Natural killer cell (primary cell): ENCODE measurements at places on chromosomes 12 and 14.

- no peak overlapping the region for H3K27ac ChIP-seq
- H3K4me3 ChIP-seq = no peak overlapping the region
- peaks cover 2% of the 10 kb centered on the region for H3K27me3 ChIP-seq
- H3K4me1 ChIP-seq = peaks cover 5% of the 10 kb centered on the region
Observed at GRCh38 chr12:25456474-25456873, 96.6 kb downstream of the LMNTD1 start.

- peaks cover 21% of the 10 kb centered on the region for H3K4me1 ChIP-seq
- H3K27me3 ChIP-seq = no peaks in the 10 kb centered on the region
- no peak overlapping the region for H3K27ac ChIP-seq
- no peak overlapping the region for H3K4me3 ChIP-seq
- no peak for DNase-seq
Observed at GRCh38 chr12:14261861-14262260, 103.6 kb upstream of the ATF7IP start.

GRCh38 chr12:119115296-119115905 is 63.3 kb upstream of the HSPB8 start:
- H3K27me3 ChIP-seq = no peaks in the 10 kb centered on the region
- H3K4me1 ChIP-seq = no peaks in the 10 kb centered on the region
- DNase-seq = peak; percentile 47
- no peak overlapping the region for H3K4me3 ChIP-seq

DNA sequence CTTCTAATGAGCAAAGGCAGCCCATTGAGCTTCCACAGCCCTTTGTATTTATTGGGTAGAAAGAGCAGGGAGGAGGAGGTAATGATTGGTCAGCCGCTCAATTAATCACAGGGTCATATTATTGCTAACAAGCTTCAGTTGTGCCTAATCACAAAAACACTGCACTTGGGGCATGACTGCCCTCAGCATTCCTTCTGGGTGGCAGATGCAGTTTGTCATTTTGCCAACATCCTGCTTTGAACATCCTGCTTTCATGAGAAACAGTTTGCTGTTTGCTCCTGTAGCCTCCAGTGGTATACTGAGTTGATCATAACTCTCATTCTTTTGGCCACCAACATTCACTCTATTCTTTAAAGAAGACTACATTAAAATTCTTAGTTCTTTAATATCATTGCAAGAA is 462.9 kb upstream of the MIS18BP1 start:
- H3K4me3 ChIP-seq = no peak overlapping the region
- no peak overlapping the region for H3K27ac ChIP-seq
- H3K4me1 ChIP-seq = no peaks in the 10 kb centered on the region

DNA sequence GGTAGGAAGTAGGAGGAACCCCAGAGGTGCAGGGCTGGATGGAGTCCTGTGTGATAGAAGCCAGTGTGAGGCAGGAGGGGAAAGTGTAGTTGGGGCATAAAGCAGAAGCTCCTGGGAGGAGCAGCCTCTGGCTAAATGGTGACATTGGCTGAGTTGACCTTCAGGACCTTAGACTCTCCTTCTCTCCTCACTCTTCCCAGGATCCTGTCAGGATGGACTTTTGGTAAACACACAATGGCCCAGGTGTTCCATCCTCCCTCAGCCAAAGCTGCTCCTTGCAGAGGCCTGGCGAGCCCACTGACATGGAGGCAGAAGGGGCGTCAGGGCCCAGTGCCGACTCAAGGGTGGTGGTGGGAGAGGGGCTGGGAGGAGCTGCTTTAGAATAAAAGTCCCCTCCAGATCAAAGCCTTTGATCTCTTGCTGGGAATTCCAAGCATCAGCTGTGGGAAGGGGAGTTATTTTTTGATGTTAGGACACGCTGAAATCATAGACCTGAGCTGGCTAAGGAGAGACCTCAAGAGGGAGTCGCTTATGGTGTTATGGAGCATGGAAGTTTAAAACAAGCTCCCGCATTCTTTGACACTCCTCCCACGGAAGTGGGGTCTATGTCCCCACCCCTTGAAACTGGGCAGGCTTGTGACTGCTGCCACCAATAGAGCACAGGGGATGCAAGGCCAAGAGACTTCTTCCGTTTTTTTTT is 44.1 kb downstream of the SMIM41 start:
- no peak overlapping the region for H3K4me3 ChIP-seq
- peaks cover 10% of the 10 kb centered on the region for H3K27me3 ChIP-seq
- H3K27ac ChIP-seq = no peak overlapping the region
- H3K4me1 ChIP-seq = peaks cover 16% of the 10 kb centered on the region
- no peak for DNase-seq

DNA sequence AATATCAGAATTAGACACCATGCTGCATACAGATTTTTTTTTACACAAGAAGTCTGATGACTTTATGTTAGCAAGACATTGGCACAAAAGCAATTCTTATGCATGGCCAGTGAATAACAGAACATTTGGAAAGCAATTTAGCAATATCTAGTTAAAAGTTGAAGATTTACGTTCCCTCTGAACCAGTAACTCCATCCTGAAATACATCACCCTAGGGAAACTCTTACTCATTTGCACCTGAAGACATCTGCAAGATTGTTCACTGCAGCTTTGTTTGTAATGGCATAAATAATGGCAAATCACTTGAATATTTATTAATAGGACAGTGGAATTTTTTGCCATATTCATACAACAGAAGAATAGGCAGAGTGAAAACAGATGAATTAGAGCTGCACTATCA is 670.0 kb upstream of the NOVA1 start:
- H3K27me3 ChIP-seq = no peaks in the 10 kb centered on the region
- H3K4me1 ChIP-seq = no peaks in the 10 kb centered on the region
- no peak overlapping the region for H3K27ac ChIP-seq
- no peak for DNase-seq
- H3K4me3 ChIP-seq = no peak overlapping the region
- H3K36me3 ChIP-seq = no peaks in the 10 kb centered on the region

- peak overlapping the region; percentile 78 for H3K27ac ChIP-seq
- no peak for DNase-seq
- no peaks in the 10 kb centered on the region for H3K27me3 ChIP-seq
- no peaks in the 10 kb centered on the region for H3K36me3 ChIP-seq
- H3K4me3 ChIP-seq = peak overlapping the region; percentile 90
Observed at GRCh38 chr14:31560759-31561154, 447 bp upstream of the NUBPL start.

GRCh38 chr12:5432011-5432400 is at the start of gene NTF3:
TSS of gene NTF3 (plus strand) at chr12:5432108. CDS start at chr12:5432325, 217 bp downstream.
- no peaks in the 10 kb centered on the region for H3K36me3 ChIP-seq
- no peak for DNase-seq
- peaks cover 43% of the 10 kb centered on the region for H3K27me3 ChIP-seq
- H3K4me1 ChIP-seq = peaks cover 9% of the 10 kb centered on the region
- no peak within 1 kb of the TSS for H3K4me3 ChIP-seq

GRCh38 chr14:53742233-53742620 is 214.4 kb downstream of the BMP4 start:
- no peaks in the 10 kb centered on the region for H3K36me3 ChIP-seq
- DNase-seq = no peak
- H3K4me1 ChIP-seq = no peaks in the 10 kb centered on the region
- no peak overlapping the region for H3K27ac ChIP-seq
- H3K4me3 ChIP-seq = no peak overlapping the region

GRCh38 chr12:116358893-116359761 is 81.6 kb upstream of the MED13L start:
- H3K27ac ChIP-seq = peak overlapping the region; percentile 45
- H3K4me3 ChIP-seq = no peak overlapping the region
- no peaks in the 10 kb centered on the region for H3K27me3 ChIP-seq
- H3K36me3 ChIP-seq = no peaks in the 10 kb centered on the region
- peaks cover 31% of the 10 kb centered on the region for H3K4me1 ChIP-seq
- DNase-seq = peak; percentile 74

DNA sequence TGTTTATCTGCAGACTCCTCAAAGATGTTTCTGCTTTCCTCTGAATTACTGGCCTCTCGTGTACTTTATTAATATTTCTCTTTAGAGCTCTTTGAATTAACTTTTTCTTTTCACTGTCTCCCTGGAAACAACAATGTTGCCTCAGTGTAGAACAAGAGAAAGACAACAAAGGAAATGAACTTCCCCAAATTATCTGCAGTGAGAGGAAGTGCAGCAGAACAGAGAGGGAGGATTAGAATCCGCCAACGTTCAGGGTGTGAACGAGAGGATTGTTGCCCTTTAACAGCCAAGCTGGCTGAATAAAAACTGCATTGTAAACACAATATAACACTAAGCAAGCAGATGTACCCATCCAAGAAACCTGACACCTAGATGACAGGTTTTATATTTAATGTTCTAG is 375.9 kb downstream of the GALC start:
- H3K27ac ChIP-seq = no peak overlapping the region
- DNase-seq = no peak
- no peak overlapping the region for H3K4me3 ChIP-seq
- H3K36me3 ChIP-seq = no peaks in the 10 kb centered on the region

GRCh38 chr12:57869927-57870318 is 23.4 kb upstream of the CTDSP2 start:
- no peak for DNase-seq
- no peaks in the 10 kb centered on the region for H3K36me3 ChIP-seq
- no peak overlapping the region for H3K4me3 ChIP-seq
- peaks cover 4% of the 10 kb centered on the region for H3K4me1 ChIP-seq

DNA sequence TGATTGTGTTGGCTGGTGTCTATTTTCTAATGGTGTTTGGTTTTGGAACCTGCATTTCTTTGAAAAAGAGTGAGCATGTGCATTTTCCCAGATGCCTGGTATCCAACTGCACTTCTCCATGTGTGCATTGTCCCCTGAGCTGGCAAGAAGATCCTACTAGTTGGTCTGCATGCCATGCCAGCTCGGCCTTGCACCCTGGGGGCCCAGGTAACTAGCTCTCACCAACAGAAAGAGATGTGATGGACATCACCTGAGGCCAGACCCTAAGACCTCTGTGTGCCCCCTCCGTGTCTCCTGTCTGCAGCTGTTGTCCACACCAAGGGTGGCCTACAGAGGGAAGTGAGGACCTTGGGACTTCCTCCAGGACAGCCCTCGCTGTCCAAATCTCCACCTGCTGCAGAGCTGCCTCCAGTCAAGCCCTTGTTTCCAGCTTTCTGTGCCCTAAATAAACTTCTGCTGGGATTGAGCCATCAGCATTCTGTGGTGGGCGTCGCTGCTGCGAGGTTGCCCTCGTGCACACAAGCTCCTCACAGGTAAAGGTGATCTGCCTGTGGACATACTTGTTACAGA is 30.1 kb upstream of the GPR132 start:
- H3K27ac ChIP-seq = no peak overlapping the region
- H3K4me1 ChIP-seq = peaks cover 26% of the 10 kb centered on the region
- no peak overlapping the region for H3K4me3 ChIP-seq
- H3K36me3 ChIP-seq = no peaks in the 10 kb centered on the region
- no peaks in the 10 kb centered on the region for H3K27me3 ChIP-seq
- DNase-seq = no peak

DNA sequence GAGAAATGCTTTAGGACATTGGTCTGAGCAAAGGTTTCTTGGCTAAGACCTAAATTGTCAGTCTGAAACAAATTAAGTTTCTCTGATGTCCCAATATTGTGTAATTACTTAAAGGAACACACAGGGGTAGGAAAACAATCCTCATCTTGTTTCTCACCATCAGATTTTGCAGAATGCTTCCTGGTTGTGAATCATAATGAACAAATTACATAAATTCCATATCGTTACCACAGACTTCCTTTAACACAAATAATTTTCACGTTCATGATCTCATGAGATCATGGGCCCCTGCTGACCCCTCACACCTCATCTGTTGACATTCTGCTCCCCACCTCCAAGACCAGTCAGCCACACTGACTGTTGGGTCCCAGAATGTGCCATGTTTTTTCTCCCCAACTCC is 194.1 kb downstream of the MON2 start:
- H3K27ac ChIP-seq = no peak overlapping the region
- no peak overlapping the region for H3K4me3 ChIP-seq
- no peaks in the 10 kb centered on the region for H3K36me3 ChIP-seq
- H3K27me3 ChIP-seq = no peaks in the 10 kb centered on the region
- DNase-seq = no peak

GRCh38 chr14:103697603-103698379 is 17.5 kb downstream of the XRCC3 start:
- H3K36me3 ChIP-seq = peaks cover 41% of the 10 kb centered on the region
- H3K4me3 ChIP-seq = no peak overlapping the region
- H3K27ac ChIP-seq = no peak overlapping the region
- no peak for DNase-seq
- H3K4me1 ChIP-seq = peaks cover 4% of the 10 kb centered on the region
- H3K27me3 ChIP-seq = no peaks in the 10 kb centered on the region

DNA sequence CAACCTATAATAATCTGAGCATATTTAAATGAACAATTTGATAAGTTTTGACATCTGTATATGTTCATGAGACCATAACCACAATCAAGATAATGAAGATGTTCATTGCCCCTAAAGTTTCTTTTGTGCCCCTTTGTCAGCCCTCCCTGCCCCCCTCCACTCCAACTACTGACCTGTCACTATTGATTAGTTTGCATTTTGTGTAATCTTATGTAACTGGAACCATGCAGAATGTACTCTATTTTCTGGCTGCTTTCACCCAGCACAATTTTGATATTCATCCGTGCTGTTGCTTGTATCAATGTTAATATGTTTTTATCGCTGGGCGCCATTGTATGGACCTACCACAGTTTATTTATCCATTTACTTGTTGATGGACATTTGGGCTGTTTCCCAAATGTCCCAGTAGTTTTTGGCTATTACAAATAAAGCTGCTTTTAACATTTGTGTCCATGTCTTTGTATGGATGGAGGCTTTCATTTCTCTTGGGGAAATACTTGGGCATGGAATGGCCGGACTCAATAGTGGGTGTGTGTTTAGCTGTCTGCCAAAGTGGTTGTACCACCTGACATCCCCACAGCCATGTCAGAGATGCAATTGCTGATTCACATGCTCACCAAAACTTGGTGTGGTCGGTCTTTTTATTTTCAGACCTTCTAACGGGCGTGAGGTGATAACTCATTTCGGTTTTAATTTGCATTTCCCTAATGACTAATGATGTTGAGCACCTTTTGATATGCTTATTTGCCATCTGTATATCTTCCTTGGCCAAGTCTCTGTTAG is 38.9 kb downstream of the EML1 start:
- H3K27ac ChIP-seq = no peak overlapping the region
- H3K27me3 ChIP-seq = peaks cover 7% of the 10 kb centered on the region
- no peak for DNase-seq
